ENCODE measurements at places on chromosomes 2 and 18.

DNA sequence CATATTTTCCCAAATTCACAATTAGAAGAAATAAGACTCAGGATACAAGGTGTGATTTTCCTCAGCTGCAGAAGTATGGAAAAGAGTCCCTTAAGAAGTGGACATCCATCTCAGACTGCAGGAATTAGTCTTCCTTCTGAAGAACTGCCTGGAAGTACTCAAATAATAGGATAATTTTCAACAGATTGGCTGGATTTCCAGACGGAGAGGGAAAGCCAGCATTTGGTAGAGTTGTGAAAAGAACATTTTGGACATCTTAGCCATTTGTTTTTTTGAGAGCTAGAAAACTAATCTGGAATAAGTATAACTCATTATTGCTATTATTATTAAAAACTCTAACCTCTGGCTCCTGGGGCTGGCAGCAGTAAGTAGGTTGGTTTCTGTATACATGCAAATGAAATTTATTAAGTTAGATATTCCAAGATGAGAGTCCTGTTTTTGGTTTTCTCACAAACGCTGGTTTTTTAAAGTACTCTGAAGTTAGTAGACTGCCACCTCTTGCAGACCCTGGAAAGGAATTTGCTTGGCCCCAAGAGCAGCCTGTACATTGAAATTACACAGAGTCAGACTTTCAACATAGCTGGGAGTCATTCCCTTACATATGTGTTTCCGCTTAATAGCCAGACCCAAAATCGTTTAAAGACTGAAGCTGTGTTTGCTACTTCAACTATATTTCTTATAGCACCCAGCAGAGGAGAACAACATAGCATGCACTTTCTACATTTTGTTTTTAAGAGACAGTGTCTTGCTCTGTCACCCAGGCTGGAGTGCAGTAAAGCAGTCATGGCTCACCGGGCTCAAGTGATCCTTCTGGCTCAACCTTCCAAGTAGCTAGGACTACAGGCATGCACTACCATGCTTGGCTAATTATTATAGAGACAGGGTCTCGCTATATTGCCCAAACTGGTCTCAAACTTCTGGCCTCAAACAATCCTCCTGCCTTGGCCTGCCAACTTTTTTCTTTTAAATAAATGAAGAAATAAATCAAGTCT is 142.4 kb downstream of the THADA start:
- no peak for DNase-seq

DNA sequence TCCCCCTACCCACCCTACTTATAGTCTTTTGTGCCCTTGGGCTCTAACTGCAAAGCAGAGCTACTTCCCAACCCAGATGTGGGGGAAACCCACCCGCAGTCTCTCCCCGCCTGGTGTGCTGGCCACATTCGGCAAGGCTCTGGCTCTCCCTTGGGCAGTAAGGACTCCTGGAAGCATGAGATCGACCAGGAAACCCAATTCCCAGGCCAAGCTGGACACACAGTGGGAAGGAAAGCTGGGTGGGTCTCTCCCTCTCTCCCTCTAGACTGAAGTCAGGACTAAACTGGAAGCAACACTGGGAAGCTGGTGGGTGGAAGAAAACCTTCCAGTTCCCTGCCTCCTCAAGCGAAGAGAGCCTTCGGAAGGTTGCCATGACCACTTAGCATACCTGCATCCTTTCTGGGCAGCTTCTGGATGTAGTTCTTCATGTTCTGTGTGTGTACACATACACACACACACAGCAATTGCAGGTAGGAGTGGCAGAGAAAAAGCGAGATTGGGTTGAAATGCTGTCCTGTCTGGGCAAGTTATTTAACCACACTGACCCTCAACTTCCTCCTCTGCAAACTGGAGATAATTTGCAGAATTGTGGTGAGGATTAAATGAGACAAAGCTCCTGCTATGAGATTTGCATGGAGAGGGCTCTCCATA is 33.9 kb downstream of the ZBTB7C start:
- no peak for DNase-seq

DNA sequence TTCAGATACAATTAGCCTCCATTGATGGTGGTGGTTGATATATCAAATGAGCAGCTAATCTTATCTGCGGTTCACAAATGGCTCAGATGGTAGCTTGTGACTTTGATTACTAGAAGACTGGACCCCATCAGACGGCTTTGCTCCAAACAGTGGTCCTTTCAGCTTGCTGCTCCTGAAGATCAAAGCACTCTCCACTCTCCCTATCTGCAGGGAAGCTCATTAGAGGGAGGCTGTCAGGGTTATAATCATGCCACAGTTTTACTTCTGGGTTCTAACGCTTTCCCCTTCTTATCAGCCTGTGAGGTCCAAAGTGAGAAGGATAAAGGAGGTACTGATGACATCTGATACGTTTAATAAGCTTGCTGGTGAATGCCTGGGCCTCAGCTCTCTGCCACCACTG is 247.1 kb upstream of the NT5C1B start:
- no peak for DNase-seq

GRCh38 chr18:50468807-50469206 is 91.1 kb upstream of the MAPK4 start:
- no peak for DNase-seq

DNA sequence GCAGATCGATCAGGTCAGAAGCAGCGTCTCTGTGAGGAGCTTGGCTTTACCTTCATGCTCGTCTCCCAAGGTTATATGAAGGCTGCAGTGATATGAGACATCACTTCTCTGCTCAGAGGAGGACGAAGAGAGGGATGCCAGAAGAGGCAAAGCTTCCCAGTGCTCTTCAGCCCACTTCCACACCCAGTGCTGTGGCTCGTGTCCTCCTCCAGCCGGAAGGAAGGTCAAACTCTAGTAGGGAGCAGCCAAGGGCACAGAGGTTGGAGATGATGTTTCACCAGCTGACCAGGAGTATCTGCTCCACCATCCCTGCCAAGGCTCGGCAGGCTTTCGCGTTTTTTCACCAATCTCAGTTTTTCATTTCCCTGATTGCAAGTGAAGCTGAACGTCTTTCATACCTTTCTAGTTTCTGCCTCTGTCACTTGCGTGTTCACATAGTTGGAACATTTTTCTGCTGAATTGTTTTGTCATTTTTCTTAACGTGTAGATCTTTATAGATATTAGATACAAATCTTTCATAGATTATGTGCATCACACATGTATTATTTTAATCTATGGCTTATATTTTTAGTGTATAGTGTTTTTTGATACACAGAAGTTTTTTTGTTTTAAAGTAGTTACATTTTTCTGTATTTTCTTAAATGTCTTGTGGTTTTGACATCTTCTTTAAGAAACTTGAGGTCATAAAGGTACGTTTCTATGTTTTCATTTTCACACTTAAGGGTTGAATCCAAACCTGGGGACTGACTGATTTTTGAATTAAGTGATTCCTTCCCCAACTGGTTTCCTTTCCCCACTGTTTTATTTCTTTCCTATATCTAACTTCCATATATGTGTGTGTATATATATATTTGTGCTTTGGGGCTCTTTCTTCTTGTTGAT is 23.5 kb upstream of the L3MBTL4 start:
- no peak for DNase-seq

- no peak for DNase-seq
Observed at GRCh38 chr2:132589966-132590365, 80.0 kb downstream of the LYPD1 start.

GRCh38 chr18:37519510-37520135 is 46.0 kb downstream of the CELF4 start:
- DNase-seq, result no peak

DNA sequence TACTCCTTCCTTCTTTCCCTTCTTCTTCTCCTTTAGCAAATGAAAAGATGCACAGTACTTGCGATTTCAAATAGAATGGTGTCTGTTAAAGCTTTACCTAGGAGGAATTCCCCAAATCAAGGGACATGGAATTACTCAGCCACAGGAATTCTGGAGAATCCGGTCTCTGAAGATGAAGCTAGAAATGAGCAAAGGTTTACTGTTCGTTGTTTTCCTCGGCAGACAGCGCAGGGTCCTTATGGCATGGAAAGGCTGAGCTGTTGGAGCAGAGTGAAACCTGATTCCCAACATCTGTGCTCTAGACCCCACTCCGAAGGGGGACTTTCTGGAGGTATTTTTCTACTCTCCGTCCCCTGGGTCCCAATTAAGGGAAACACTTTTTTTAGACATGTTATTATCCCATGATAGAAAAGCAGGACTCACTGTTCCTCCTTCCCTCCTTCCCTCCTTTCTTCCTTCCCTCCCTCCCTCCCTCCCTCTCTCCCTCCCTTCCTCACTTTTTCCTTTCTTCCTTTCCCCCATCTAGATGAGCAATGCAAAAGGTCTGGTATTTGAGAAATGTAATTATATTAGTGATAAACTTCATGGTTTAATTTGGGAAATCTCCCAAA is 47.1 kb downstream of the CDCA7 start:
- DNase-seq, result no peak

DNA sequence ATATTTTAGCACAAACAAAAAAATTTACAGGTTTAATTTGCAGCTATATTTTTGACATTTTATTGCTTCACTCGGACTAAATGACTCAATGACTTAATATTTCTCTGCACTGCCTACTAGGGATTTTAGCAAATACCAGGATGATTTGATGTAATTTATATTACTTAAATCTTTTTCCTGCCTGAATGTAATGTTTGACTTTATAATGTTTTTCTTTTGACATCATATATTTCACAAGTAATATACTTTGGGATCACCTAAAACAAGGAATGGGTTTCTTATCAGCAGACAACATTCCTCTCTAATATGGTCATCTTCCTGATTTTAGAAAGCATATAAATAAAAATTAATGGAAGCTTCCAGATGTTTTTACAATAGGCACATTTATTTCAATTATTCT is 253.2 kb upstream of the EPC2 start:
- DNase-seq, result no peak

DNA sequence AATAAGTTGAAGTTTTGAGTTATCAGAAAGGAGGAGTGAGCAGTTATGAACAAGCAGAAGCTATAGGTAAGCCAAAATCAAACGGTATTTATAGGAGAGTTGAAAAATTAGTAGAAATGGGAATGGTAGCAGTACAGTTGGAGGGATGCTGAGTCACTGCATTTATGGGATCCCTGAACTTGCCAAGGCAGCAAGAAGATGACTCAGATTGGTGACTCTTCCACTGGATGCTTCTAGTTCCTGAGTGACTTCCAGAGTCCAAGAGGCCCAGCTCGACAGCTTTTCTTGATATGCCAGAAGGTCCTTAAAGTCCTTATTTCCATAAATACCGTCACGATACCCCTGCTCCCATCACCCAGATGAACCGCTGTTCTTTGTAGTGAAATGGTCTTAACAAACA is 31.1 kb upstream of the ACTR3 start:
- DNase-seq, result no peak

DNA sequence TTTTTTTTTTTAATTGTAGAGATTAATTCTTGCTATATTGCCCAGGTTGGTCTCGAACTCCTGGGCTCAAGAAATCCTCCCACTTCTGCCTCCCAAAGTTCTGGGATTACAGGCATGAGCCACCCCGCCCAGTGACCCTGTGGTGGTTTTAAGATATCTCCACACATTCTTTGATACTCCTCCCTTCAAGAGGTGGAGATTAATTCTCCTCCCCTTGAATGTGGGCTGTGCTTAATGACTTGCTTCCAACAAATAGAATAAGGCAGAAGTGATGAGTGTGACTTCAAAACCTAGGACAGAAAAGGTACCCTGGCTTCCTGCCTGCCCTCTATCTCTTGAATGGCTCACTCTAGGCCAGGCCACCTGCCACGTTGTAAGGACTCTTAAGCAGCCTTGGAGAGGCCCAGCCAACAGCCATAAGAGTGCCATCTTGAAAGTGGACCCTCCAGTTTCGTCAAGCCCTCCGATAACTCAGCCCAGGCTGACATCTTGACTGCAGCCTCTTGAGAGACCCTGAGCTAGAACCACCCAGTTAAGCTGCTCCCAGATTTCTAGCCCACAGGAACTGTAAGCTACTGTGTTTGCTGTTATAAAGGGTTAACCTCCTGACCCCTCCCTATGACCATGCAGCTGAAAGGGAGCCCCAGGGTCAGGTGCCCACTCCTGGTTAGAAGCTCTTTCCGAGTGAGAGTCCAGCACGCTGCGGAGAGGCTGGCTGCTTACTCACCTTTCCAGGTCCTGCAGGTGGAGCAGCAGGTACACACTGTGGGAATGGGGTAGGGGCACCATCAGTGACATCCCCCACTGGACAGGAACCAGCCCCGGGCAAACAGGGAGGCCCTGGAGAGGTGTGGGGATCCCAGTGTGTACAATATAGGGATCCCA is 27.6 kb downstream of the MRPL35 start:
- DNase-seq, result no peak

GRCh38 chr2:167706800-167707199 is 540.6 kb downstream of the STK39 start:
- DNase-seq, result no peak

DNA sequence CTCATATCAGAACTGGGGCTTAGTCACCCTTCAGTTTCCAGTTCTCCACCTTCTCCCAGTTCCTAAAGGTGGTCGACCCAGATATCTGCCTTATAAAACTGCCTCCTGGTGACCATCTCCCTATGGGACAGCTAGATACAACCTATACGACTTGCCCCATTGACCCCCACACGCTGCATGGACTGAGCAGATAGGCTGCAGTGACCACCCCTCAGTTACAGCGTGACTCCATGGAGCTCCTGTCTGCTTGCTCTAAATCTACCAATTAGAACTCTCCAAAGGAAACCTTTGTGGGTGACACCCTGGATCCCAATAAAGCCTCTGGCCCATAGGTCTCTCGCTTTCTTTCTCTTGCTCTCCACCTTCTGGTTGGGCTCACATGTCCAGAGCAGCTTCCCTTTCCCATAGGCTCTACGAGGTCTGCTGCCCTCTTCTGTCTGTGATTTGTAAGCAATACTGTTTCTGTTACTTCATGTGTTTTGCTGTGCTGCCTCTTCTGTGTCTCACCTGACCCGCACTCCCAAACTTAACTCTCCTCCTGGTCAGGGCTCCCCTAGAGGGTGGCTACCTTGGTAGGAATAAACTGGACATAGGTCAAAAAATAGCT is 971.3 kb upstream of the FAM98A start:
- no peak for DNase-seq

Measured in stimulated activated CD4-positive, alpha-beta T cell treated with anti-CD3 and anti-CD28 coated beads, Interleukin-2, amount 100 ng/mL, for 24 hours (primary cell).